Activated T-helper 2 cell treated with anti-CD3 and anti-CD28 coated beads, Interferon-gamma antibody, Interleukin-2, Interleukin-4, amounts not matched to agents 10 μg/mL and 5 μg/mL and 100 μg/mL, durations not matched to agents 14 hours and 24 hours and 36 hours (primary cell): ENCODE measurements at places on chromosomes 5 and 9. TPM values are rescaled to one million over a fixed set of nuclear protein-coding genes. Genes with fewer than 3 reads are reported as not detected.

- H3K27ac ChIP-seq, result no peak overlapping the region
- peaks cover 7% of the 10 kb centered on the region for H3K4me1 ChIP-seq
- no peak for DNase-seq
- no peak overlapping the region for H3K4me3 ChIP-seq
Measured at GRCh38 chr9:95096381-95096780, 221.1 kb downstream of the FANCC start.

Gene CEMIP2
- 44.8 and 45.3 TPM in 2 replicates for total RNA-seq

- H3K27me3 ChIP-seq, result peaks cover 47% of the 10 kb centered on the region
- H3K27ac ChIP-seq, result no peak overlapping the region
- H3K4me1 ChIP-seq, result peaks cover 2% of the 10 kb centered on the region
- no peak overlapping the region for H3K4me3 ChIP-seq
- no peak for DNase-seq
- no peaks in the 10 kb centered on the region for H3K36me3 ChIP-seq
Measured at GRCh38 chr5:139709582-139710318, 61.6 kb downstream of the CXXC5 start.

- no peak overlapping the region for H3K4me3 ChIP-seq
- peaks cover 32% of the 10 kb centered on the region for H3K27me3 ChIP-seq
- DNase-seq, result no peak
- peaks cover 9% of the 10 kb centered on the region for H3K4me1 ChIP-seq
- no peak overlapping the region for H3K27ac ChIP-seq
- no peaks in the 10 kb centered on the region for H3K36me3 ChIP-seq
Measured at GRCh38 chr9:87957839-87958238, 16.5 kb downstream of the CDK20 start.

DNA sequence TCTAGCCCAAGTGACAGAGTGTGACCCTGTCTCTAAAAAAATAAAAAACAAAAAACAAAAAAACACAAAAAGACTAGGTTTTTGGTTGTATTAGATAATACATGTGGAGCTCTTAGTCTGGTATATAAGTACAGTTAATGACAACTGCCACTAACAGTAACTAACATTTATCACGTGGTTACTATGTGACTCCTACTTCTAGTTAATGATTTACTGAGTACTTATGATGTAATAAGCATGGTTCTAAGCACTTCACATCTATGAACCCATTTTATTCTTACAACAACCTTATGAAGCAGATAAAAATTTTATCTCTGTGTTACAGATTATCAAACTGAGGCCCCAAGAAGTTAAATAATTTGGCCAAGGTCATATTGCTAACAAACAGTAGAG is 6.1 kb upstream of the TMEFF1 start:
- DNase-seq, result no peak
- no peaks in the 10 kb centered on the region for H3K4me1 ChIP-seq
- H3K4me3 ChIP-seq, result no peak overlapping the region
- no peaks in the 10 kb centered on the region for H3K36me3 ChIP-seq

GRCh38 chr5:28190011-28190410 is 1151.6 kb upstream of the CDH9 start:
- no peak overlapping the region for H3K27ac ChIP-seq
- H3K27me3 ChIP-seq, result no peaks in the 10 kb centered on the region
- H3K36me3 ChIP-seq, result no peaks in the 10 kb centered on the region
- H3K4me1 ChIP-seq, result no peaks in the 10 kb centered on the region
- H3K4me3 ChIP-seq, result no peak overlapping the region
- DNase-seq, result no peak

GRCh38 chr9:25936031-25936430 is 257.8 kb upstream of the TUSC1 start:
- H3K27ac ChIP-seq, result no peak overlapping the region
- H3K27me3 ChIP-seq, result no peaks in the 10 kb centered on the region
- no peaks in the 10 kb centered on the region for H3K4me1 ChIP-seq
- H3K4me3 ChIP-seq, result no peak overlapping the region
- H3K36me3 ChIP-seq, result no peaks in the 10 kb centered on the region
- DNase-seq, result no peak

Gene CYLC2
- total RNA-seq, result not detected in 2 replicates

DNA sequence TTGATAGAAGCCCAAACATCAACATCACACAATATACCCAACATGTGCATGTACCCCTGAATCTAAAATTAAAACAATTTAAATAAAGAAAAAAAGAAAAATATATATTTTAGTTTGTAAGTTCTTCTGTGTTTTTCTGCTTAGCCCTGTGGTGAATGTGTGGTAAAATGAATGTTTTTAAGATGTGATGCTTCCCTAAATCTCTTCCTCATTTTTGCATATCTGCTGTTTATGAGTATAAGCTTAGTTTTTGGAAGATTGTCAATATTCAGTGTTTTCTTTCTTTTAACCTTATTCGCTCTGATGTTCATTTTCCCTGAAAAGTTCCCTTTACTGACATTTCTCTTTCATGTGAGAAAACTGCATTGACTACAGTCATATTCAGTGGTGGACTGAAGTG is 44.4 kb upstream of the DAB2 start:
- H3K27me3 ChIP-seq, result peaks cover 2% of the 10 kb centered on the region
- no peaks in the 10 kb centered on the region for H3K4me1 ChIP-seq
- no peak for DNase-seq
- H3K36me3 ChIP-seq, result no peaks in the 10 kb centered on the region
